ENCODE measurements at places on chromosomes 5 and 9.

DNA sequence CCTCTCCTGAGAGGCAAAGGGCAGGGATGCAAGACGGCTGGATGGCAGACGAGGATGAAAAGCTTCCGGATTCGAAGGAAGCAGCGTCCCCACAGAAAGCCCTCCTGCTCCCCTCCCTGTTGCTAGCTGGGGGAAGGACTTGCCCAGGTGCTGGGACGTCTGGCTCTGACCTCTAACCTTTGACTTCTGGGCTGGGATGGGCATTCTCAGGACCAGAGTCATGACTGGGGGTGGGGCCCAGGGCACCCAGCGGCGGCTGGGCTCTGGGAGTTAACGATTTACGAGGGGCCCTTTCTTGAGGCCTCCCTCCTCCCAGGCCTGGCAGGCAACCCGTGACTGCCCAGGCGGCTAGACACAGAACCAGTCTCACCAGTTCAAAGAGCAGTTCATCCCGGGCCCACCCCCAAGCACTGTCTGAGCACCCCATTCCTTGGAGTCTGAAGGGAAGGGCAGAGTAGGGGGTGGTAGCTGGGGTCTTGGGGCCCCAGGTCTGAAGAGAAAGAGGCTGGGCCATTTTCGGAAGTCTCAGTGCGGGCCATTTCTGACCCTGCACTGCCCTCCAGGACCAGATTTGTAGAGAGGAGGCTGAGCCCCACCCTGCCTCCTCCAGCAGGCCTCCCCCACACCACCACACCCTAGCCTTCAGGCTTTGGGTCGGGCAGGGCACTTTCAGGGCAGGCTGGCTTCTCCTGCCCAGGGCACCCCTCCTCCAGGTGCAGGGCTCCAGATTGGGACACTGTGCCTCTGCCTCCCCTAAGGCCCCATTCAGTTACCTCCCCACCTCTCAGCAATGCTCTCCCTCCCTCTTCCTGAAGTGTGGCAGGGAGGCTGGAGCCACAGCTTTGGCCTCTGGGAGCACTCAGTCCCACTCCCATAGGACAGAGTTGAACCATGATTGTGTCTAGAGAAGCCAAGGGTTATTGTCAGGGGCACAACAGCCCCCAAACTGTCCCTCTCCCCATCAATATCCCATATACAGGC lies 5.0 kb upstream of the CXXC5 start:
- DNase-seq = no peak

DNA sequence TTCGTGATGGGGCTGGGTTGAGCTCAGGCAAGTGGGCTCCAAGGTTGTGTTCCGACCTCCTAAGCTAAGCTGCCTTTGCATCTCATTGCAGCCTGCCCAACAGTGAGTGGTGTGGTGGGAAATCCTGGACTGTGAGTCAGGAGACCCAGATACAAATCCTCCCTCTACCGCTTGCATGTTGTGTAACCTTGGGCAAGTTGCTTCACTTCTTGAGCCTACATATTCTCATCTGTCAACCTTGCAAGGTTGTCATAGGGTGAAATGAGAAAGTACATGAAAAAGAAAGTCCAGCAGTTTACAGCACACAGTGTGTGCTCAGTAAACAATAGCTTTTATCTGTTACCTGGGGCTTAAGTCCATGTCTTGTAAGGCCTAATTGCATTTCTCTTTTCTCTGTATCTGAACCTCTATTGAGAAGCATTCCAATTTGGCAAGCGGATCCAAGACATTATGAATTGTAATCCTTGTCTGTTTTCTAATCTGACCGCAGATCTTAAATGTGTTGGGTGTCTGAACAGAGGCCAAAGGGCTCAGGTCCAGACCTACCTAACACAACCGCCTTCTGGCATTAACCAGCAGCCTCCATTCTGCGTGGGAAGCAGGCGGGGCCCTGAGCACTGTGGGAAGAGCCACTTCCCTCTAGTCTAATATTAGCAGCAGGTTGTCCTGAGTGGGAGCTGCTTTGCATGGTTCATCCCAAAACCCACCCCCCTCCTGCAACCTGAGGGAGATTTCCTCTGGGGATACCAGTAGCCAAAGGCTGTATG lies 1.8 kb upstream of the GALNT12 start:
- no peak for DNase-seq

GRCh38 chr5:150600616-150601490 lies 39.6 kb upstream of the SYNPO start:
- no peak for DNase-seq

DNA sequence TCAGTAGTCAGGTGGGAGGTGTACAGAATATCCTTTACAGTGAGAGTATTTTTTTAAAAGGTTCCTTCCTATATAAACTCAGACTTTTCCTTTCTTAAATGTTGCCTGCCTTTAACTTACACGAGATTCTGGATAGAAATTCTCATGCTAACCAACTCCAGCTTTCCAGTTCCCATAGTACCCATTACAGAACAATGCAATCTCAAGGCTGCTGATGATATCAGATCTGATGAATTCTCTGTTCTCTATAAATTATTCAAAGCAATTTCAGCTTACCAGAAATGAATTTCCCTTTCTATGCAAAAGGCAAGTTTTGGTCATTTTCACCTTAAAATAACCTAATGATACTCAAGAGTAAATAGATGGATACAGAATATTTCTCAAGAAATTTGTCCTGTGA lies 90.3 kb downstream of the NUDT12 start:
- no peak for DNase-seq

DNA sequence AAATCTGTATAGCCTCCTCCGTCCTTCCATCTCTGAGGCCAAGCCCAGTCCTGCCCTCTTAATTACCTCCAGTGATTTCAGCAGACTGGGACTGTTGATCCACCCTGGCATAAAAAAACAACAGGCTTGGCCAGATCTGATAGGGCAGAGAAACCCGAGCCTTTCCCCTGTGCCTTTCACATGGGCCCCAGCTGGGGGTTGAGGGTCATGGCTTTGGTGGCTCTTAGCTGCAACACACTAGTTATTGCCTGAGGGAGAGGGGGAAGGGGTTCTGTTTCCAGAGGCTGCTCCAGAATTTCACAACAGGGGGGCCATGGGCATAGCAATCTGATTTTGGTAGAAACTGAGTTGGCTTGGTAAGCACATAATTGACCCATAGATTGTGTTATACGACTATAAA lies 21.2 kb upstream of the PANK3 start:
- DNase-seq = no peak

DNA sequence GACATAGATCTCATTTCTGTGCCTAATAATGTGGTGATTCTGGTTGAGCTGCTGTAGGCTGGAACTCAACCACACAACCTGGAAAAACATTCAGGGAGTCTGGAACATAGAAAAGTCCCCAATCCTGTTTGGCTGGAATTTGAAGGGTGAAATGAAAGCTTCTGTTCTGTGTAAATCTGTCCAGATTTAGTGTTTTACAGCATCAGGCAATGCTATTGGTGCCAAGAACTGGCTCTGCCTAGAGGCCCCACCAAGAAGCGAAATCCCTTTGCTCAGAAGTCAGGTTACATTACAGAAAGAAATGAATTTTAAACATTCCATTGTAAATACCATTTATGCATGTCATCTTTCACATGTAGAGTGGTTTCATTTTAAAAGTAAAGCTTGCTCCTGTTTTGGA lies 56.3 kb downstream of the TMEM174 start:
- DNase-seq = peak; percentile 30

Measured in MG63 (cell line).